ENCODE measurements at places on chromosomes 1 and 21.

DNA sequence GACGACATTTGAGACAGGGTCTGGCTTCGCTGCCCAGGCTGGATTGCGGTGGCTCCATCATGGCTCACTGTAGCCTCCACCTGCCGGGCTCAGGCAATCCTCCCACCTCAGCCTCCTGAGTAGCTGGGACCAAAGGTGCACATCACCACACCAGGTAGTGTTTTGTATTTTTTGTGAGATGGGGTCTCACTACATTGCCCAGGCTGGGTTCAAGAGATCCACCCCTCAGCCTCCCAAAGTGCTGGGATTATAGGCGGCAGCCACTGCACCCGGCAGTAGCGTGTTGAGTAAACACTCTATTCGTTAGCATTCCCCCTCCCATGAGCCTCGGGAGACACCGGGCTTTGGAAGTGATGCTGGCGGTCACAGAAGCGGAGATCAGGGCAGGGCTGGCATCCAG, 6.8 kb upstream of the C1QTNF12 start:
- DNase-seq, result no peak

DNA sequence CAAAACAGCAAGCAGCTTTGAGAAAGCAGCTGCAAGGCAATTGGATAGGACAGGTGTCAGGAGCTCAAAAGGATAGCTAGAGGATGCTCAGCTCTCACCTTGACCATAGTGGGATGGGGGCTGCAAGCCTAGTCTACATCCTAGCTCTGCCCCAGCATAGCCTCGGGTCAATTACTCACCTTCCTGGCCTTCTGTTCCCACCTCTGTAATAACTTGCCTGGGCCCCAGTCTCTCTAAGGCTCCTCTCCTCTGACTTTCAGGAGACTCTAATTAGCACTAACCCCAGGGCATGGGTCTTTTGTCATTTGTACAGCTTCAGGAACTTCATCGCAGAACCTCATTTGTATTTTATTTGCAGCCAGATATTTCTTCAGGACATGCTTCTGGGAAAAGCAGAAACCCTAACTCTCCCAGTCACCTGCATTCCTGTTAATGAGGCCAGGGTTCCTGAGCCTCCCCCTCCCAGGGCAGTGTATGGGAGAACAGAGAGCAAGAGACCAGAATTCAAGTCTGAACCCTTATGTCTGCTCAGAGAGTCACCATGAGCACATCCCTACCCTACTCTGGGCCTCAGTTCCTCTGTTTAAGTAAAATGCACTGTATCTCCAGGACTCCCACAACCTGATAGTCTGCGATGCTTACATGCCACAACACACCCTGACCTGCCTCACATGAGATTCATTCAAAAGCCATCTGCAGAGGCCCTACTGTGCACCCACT, 108.1 kb downstream of the MATN1 start:
- DNase-seq, result no peak

DNA sequence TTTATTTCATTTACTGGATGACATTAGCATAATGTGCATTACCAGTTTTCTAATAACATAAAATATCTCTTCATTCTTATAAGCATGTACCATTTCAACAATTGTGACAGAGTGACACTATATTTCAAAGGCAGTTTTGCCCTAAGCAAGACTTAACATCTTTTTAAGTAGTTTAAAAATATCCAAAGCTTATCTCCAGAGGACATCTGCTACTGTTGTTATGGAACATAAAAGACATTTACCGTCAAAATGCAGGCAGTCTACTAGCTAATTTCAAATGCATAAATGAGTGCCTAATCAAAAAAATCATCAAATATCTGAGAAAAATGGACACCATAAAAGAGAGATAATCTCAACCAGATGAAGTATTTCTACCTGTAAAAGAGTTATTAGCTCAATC, 782.4 kb upstream of the BRINP3 start:
- no peak for DNase-seq

DNA sequence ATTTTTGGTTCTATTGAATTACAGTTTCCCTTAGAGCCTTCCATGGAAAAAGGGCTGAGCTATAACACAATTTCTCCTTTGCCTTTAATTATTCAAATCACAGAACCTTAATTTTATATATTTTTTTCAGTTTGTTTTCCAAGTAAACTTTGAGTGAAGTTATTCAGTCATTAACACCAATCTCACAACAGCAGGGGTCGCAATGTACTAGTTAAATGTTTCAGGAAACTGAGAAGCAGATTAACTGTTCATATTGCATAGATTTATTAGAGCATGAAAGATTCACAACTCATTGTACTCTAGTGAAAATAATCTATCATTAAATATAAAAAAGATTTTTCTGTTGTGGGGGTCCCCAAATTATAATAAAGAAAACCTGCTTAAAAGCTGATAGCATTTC, 64.1 kb downstream of the KIFAP3 start:
- peak; percentile 4 for DNase-seq

DNA sequence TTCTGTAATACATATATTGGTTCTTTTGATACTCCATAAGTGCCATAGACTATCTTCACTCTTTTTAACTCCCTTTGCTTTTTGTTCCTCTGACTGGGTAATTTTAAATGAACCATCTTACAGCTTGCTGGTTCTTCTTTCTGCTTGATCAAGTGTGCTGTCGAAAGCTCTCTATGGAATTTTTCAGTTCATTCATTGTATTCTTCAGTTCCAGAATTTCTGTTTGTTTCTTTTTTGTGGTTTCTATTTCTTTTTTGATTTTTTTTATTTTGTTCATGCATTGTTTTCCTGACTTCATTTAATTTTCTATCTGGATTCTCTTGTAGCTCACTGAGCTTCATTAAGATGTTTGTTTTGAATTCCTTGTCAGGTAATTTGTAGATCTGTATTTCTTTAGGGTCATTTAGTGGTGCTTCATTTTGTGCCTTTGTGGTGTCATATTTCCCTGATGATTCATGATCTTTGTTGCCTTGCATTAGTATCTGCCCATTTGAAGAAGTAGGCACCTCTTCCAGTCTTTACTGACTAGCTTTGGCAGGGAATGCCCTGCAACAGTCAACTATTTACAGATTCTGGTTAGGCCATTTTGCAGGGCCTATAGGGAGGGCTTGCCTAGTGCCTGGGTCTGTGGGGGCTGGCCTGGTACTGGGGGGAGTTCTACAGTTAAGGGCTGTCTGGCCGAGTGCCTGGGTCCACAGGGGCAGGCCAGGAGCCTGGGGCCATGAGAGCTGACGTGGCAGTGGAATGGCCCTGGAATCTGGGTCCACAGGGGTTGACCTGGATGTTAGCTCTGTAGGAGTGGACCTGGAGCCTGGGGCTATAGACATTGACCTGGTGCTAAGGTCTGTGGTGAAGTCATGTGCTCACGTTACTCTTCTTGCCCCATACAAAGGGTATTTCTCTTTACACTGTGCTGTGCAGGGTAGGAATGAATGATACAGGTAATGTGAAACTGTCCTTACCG, 89.7 kb downstream of the MAGI3 start:
- DNase-seq, result no peak

- no peak for DNase-seq
These were observed 101.7 kb downstream of the NAV1 start for GRCh38 chr1:201640624-201641023.

GRCh38 chr1:17199267-17200044, 5.5 kb upstream of the PADI1 start:
- no peak for DNase-seq

- no peak for DNase-seq
These were observed 299.2 kb upstream of the USP25 start for GRCh38 chr21:15430577-15430976.

DNA sequence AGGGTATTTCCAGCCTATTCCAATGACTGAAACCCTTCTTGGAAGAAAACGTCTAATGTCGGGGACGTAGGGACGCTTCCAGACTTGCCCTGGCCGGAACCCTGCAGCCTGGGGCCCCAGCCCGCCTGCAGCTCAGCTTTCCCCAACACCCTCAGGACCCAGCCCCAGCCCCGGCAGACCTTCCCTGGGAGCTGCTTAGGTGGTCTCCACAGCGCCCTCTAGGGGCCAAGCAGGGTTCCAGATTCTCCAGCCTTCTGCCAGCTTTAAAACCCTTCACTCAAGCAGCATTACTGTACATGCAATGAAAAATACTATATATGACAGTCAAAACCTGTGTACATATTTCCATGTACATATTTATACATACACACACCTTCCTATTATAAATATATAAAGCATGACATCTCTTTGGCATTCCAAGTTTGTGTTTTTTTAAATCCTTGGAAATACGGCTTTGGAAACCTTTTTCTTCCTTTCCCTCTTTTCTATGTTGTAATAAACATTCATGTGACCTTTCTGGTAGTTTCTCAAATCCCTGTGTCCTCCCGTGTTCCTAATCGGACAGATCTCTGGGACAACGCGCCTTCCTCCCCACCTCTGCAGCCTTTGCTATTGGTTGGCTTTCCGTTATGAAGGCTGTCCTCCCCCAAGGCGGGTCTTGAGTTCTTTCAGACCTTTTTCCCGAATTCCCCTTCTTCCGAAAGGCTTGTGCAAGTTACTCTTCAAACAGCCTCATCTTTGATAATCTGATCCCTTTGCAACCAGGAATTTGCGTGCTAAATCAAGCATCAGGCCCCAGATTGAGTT, 60.3 kb downstream of the STUM start:
- peak; percentile 73 for DNase-seq

- DNase-seq, result no peak
These were observed 429.8 kb upstream of the VAMP3 start for GRCh38 chr1:7341145-7341905.

GRCh38 chr1:219927298-219927955, 930 bp downstream of the SLC30A10 start:
- no peak for DNase-seq

DNA sequence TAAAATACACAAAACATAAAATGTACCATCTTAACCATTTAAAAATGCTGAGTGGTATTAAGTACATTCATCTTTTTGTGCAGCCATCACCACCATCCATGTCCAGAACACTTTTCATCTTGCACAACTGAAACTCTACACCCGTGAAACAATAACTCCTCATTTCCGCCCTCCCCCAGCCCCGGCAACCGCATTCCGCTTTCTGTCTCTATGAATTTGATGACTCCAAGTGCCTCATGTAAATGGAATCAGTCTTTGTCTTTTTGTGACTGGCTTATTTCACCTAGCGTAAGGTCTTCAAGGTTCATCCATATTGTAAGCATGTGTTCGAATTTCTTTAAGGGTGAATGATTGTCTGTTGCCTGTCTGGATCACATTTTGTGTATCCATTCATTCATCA, 37.2 kb downstream of the SCCPDH start:
- DNase-seq, result no peak

DNA sequence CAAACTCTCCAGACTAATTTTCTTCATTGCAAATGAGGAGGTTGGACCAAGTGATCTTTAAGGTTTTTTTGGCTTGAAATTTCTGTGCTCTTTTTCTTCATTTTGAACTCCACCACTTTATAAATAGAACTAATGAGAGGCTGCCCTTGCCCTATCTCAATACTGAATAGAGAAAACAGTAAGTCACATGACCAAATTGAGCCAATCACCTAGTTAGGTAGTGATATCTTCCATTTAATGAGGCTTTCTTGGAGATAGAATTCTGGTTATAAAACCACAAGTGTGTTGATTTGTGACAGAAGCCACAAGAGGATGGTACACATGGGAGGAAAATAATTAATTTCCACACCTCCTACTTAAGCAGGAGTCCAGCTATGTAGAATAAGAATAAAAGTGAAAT, 263.4 kb upstream of the SNX7 start:
- DNase-seq, result no peak

- DNase-seq, result no peak
These were observed 281.6 kb upstream of the RGS18 start for GRCh38 chr1:191876631-191877030.

DNA sequence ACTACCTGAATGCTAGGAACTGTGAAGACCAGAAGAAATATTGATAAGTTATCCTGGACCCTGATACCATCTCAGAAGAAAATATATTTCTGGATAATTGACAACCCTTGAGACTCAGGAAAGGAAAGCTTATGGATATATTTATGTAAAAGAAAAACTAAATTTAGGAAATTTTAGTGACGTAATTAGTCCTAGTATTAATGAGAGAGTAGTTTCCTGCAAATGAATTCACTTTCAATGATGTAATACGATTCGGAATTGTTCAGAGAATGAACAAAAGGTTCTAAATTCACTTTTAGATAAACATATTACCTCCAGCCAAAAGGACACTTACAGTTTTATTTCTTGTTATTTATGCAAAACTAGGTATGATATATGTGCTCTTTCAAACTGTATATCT, 1120.1 kb upstream of the NCAM2 start:
- DNase-seq, result no peak

DNA sequence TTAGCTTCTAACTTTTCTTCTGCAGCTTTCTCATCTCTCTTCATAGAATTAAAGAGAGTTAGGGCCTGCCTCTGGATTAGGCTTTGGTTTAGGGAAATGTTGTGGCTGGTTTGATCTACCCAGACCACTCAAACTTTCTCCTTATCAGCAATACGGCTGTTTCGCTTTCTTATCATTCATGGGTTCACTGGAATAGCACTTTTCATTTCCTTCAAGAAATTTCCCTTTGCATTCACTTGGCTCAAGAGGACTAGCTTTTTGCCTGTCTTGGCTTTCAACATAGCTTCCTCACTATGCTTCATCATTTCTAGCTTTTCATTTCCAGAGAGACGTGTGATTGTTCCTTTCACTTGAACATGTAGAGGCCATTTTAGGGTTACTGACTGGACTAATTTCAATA, 59.6 kb downstream of the AKT3 start:
- no peak for DNase-seq

GRCh38 chr1:44714944-44715571, 15.9 kb downstream of the RNU5D-1 start:
- peak; percentile 62 for DNase-seq

DNA sequence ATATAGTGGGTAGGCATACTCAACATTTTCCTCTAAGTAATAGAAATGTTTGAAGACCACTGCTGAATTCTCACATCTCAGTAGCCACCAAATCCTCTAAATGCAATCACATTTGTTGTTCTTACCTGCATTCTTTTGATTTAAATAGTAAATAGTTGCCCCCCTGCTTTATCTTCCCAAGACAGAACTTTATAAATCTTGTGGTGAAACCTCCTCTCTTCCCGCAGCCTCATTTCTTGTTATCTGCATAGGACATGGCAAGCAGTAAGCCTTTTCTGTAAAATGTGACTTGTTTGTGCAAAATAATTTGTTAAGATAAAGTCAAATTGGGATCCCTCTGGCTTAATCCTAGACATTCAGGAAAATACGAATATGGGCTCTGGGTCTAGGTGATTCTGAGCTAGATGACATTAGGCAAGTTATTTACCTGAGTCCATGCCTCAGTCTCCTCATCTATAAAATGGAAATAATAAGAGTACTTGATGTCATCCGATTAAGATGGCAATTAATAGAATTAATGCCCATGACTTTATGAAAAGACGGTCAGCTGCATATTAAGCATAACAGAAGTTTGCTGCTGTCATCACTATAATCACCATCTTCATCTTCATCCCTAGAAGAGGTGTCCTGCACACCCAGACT, 77.7 kb downstream of the LRRC8C start:
- no peak for DNase-seq

DNA sequence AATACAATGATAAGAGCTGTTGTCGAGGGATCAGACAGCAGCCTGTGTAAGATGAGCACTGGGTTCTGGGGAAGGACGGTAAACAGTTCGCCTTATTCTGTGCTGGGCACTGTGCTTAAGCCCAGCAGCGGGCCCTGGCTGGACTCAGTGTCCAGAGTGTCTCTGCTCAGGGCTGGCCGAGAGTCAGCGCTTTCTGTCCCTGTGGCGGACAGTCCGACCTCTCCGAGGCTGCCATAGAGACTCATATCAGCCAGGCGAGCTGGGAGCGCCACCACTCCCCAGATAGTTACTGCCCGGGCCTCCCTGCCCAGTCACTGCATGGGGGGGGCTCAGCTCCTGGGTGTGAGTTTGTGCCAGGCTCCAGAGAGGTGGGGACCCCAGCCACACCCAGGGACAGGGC, 14.7 kb upstream of the NPHP4 start:
- no peak for DNase-seq

All from T47D (cell line).